T-helper 9 cell (primary cell): ENCODE measurements at places on chromosomes 5 and 9.

DNA sequence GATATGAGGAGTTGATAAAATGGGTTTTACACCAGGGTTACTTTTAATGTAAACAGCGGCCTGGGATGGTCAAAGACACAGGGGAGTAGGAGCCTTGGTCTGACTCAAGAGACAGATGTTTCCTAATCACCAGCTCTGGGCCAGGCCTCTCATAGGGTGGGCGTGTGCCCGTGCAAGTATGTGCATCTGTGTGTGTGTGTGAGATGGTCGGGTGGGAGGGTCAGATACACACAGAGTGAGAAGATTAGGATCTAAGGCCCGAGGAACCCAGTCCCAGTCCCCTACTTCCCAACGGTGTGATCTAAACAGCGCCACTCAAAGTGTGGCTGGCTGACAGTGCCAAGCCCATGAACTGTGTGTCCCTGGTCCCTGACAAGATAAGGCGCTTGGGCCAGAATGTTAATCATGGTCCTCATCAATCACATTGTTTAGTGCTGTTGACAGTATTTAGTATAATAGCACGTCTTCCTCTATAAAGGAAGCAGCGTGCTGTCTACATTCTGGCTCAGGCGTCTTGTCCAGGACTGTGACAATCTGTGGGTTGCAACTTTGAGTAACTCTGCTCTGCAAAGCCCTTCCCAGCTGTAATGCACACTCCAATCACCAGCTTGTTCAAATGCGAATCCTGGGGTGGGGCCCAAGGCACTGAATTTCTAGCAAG, 173.7 kb downstream of the DAB2IP start:
- DNase-seq, result no peak

DNA sequence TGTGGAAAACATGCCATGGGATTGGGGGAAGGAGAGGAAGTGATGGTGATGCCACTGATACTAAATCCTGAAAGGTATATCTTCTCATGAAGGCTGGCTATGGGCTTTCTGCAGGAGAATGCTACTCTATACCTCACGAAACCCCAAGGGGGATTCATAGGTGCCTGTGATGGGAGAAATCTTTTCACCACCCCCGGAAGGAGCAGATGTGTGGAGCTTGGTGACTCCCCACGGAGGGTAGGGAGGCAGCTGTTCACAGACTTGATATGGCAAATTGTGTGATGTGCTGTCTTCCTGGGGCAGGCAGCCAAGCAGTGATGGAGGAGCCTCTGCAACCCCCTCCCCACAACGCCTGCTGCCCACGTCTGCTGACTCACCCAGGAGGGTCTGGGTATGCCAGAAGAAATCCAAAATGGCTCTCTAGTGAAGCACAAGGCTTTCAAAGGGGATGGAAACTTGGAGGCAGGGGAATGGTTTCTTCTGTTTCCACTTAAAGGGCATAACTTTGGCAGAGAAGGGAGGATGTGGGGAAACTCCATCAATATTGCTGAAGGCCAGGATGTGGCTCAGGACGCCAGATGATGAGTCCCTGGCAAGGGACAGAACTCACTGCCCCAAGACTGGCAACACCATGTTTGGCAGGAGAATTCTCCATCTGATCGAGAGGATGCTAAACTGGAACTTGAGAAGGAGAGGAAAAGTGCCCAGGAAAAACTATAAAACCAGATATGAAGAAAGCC, 188.3 kb downstream of the GABBR2 start:
- no peak for DNase-seq

DNA sequence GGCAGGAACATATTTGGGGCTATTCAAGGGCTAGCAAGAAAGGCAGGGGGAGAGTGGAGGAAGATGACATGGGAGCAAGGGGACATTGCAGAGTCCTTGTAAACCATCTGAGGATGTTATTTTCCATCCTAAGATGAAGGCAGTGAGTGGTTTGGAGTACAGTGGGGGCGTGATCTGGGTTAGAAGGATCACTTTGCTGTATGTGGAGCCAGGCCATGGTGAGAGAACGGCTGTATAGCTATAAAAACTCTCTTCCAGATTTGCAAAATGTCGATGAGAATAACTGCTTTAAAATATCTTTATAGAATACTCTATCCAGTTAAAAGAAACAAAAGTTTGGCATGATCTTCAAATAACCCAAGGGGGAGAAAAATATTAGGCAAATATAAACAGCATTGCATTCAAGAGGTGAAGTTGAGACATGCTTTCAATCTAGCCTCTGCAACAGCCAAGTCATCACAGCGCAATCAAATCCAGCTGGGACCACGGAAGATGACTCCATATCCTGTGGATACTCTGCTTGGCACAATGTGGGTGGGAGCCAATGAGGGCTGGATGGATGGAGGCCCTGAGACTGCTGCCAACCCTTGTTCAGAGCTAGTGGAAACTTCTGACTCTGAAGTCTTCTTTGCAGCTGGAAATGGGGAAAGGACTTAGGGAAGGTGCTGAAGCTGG, 111.5 kb upstream of the BASP1 start:
- DNase-seq, result no peak

- DNase-seq, result no peak
These were observed 18.9 kb downstream of the OGN start for GRCh38 chr9:92385477-92385876.

DNA sequence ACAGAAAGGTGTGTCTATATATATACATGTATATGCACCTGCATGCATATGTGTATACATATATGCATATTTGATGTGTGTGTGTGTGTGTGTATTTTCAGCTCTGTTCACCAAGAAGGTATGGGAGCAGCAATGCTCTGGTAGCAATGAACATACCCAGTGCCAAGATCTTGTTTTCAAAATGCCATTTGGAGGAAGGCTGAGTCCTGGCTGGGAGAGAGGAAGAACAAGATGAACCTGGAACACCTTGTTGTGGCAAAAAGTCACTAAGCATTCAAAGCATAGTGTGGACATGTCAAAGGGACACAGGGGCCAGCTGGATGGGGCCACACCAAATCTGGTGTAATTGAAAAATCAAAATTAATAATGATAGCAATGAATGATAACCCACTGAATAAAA, 31.8 kb upstream of the NEK6 start:
- DNase-seq, result no peak

- DNase-seq, result no peak
These were observed 221.4 kb downstream of the RAB3C start for GRCh38 chr5:58804291-58804690.

DNA sequence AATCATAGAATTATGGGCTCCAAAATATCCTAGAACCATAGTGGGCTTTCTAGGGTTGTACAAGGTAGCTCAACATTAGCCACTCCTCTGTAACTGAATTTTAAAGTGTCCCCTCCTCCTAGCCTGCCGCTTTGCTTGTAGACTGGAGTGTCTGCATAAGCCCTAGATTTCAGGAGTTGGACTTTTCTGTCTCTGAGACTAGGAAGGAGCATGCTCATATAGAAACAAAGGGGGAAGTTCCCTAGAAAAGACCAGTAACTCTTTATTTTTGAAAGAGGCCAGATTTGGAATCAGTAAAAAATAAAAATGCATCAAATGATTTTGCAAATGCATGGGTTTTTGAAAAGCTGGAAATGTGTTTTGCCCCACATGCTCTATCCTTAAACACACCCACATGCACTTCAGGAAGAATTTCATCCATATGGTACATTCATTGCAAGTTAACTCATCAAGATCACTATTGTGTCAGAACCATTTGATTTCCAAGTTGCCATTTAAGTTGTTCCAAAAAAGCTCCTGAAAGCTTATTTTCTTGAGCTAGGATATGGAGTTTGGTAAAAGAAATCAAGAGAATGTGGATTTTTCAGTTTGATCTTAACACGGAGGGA, 121.0 kb upstream of the NR3C1 start:
- no peak for DNase-seq

DNA sequence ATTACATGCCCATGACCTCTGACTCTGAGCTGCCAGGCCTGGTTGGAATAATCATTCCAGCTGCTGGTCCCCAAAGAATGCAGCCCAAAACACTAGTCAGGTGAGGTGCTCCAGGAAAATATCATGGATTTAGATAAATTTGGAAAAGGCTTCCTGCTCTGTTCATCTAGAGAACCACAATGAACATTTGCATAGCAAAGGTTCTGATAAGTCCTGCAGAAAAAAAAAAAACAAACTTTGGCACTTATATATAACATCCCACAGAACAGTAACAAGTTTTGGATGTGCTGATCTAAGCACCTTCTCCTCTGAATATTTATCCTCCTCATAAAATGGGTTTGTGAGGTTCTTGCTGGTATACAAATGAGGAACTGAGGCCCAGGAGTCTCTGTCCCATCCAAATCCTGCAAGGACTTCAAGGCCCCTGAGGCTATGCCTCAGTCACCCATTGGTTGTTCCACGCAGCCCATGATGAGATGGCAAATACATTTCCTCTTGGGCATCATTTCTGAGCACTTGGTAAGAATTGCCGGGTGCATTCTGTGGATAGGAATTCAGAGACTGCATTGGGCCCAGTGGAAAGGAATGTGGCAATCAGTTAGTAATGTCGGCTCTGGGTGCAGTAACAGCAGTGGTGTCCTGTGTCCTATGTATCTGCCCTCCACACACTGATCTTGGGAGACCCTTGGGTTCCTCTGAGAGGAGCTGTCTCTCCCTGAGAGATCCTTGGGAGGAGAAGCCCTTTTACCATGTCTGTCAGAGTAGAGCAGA, 73.4 kb upstream of the ASS1 start:
- DNase-seq, result no peak

DNA sequence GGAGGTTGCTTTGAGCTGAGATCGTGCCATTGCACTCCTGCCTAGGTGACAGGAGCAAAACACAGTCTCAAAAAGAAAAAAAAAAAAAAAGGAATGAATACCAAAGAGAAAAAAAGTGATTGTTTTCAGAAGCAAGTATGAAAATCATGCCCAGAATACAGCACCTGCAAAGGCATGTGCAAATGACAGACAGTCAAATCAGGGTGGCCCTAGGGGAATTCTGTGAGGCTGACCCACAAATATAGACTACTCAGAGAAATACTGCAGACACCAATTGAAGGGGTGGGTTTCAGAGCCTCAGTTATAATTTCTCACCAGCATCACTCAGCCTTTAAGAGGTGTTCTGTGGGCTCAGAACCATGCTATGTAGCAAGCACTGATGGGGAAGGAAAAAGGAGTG, 28.6 kb downstream of the DCAF12 start:
- no peak for DNase-seq

DNA sequence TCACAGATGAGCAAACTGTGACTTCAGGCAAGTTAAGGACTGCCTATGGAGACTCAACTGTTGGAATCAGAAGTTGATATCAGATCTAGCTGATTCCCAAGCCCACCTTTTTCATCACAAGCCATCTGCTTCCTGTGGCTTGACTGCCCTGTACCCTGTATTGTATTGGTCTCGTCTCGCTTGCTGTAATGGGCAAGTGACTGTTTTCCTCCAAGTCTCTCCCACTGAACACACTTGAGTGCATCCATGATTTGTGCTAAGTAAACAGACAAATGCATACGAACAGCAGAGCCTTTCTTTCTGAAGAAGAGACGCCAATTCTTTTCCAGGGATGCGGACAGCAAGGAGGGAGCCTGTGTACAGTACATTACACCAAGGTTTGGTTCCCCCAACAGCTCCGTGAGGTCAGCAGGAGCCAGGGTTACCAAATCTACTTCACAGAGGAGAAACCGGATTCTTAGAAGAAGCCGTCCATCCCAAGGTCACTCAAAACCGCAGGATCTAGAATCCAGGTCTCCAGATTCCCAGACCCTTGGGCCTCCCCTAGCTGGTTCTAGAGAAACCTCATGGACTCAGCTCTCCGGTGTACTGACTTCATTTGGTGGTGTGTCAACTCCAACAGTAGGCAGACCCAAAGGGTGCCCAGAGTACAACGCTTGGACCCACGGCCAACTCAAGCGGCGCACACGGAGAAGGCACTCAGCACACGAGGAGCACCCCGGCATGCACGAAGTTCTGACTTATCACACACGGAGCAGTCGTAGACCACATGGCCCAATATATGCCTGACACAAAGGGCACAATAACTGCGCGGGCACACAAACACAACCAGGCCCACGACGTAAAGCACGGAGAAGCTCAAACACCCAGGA, 1.1 kb downstream of the BAG1 start:
- DNase-seq, result no peak
